LHCN-M2 (cell line): ENCODE measurements at places on chromosomes 7 and 10.

DNA sequence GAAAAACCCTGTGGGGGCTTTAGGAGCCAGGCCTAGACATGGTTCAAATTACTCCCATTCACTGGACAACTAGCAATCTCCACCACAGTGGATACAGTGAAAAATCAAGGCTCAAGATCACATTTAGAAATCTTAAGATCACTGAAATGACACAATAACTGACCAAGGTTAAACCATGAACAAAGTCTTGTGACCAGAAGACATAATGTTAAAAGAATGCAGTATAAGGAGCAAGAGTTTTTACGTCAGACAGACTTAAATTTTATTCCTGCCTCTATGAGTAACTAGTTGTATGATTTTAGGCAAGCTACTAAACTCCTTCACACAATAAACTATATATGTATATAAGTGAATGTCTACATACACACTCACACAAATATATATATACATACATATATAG lies 68.5 kb downstream of the MICU1 start:
- peak; percentile 48 for DNase-seq

- DNase-seq = no peak
Observed at GRCh38 chr7:49635800-49636199, 137.6 kb upstream of the VWC2 start.

DNA sequence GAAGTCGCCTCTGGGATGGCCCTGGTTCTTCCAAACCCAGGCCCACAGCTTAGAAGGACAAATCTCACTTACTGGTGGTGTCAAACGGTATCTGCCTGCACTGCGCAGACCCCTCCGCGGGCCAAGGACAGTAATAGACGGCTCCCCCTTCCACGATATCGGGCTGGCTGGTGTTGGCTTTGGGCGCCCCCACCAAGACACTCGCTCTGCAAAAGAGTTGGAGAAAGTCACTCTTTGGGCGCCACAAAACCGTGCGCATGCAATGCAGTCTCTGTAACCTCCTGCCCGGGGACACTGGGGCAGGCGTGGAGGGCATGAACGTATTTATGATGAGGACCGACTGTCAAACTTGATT lies 1.1 kb downstream of the ITGA8 start:
- DNase-seq = no peak

DNA sequence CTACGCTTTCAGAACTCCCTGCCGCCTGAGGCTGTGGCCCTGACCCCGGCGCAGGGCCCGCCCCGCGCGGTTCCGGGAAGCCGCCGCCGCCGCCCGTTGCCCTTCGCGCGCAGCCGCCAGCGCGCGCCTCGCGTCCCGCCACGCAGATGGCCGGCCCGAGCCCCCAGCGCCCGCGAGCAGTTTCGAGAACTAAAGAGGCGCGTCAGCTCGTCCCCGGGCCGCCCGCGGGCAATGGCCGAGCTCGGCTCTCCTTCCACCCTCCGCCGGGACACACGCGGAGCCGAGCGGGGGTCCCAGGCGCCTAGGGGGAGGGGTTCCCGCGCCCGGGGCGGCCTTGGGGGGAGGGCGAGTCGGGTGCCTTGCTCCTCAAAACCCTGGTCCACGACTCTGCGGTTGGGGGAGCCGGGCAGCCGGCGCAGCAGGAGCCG lies 1.8 kb downstream of the HNRNPF start:
- DNase-seq = peak; percentile 50

- DNase-seq = no peak
Observed at GRCh38 chr7:22442882-22443369, 57.1 kb downstream of the STEAP1B start.

DNA sequence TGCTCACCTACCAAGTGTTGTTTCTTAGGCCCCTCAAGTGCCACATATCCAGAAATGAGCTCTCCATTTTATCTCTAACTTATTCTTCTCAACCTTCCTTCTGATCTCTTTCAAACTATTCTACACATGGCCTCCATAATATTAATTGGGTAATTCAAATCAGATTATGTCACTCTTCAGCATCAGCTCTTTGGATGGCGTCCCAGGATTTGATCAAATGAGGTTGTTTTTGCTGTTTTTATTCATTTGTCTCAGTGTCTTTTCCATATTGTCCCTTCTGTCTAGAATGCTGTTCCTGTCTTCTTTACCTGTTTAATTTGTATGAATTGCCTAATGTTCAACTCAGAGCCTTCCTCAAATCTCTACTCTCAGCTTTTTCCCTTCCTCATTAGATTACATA lies 234.6 kb upstream of the CXCL12 start:
- no peak for DNase-seq

DNA sequence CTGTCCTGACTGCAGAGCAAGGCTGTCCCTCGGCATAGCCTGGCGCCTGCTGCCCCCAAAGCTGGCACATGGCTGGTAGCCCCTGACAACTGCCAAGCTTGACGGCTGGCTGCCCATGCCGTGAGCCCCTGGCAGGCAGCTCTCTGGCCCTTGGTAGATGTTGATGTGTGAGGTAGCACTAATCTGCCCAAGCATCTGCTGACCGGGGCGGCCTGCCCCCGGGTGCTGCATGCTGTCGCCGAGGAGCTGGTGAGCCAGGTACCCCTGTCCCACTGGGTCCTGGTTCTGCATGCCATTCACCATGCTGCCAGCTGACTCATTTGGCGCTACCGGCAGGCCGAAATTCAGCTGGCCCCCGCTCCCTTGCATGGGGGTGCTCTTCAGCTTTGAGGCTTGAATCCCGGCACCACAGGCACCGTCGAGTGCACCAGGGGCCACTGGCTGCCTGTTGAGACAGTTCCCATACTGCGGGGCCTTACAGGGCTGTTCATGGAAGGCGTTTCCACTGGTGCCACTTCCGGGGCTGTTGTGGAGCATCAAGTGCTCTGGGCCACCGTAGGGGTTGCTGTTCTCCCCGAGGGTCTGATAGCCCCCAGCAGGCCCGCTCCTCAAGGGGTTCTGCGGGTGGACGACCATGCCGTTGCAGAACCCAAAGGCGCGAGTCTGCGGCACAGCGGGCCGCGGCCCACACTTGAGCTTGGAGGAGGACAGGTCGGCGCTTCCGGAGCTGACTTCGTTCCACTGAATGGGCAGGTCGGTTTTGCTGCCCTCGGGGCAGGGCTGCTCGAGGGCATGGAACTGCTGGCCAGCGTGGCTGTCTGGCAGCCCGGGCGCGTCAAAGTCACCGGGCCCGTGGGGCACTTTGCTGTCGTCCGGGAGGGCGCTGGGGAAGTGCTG lies 262.2 kb upstream of the INHBA start:
- no peak for DNase-seq

GRCh38 chr7:30475580-30475979 lies 3.0 kb downstream of the NOD1 start:
- DNase-seq = no peak

GRCh38 chr10:111023060-111023459 lies 53.8 kb upstream of the ADRA2A start:
- DNase-seq = no peak

DNA sequence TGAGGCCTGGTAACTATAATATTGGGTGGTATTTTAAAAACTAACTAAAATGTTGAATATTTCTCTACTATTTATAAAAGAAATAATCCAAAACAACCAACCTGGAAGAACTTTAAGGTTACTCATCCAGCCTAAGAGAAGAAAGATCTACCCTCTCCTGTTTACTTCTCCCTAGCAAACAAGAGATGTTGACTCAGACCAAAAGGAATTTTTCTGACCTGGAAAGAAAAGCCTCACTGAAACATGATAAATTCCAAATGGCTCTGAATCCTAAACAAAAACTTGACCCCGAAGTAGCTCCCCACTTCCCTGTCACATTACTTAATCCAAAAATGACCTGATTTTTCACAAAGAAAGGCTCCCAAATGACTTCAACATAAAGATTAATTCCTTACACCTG lies 101.2 kb downstream of the PARD3 start:
- peak; percentile 39 for DNase-seq

DNA sequence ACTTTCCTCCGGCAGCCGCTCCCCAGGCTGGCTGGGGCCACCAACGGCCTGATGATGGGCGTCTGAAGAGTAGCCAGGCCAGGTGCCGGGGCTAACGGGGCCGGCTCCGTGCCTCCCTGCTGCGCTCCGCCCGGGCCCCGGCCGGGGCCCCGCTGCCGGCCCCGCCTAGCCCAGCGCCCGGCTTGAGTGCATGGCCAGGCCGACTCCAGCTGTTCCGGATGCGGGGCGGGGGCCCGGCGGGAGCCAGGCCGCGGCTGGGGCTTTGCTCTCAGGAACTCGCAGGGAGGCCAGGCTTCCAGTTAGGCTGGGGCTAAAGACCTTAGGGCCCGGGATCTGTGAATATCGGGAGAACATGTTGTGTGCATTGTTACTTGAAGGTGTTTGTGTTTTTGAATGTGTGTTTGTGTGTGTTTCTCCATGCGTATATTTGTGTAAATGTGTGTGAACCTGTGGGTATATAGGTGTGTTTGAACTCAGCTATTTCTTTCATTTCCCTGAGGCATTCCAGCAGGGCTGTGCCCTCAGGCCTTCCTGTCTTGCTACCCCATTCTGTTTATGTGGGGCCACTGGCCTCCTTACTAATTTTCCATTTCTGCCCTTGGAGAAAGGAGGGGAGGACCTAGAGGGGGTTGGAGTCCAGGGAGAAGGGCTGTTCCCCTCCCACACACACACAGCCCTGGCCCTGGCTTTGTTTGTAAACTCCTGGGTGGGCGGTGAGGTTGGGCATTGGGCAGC lies 1.1 kb upstream of the LBX1 start:
- DNase-seq = peak; percentile 43

GRCh38 chr10:13338390-13339110 lies 9.5 kb downstream of the SEPHS1 start:
- DNase-seq = no peak

DNA sequence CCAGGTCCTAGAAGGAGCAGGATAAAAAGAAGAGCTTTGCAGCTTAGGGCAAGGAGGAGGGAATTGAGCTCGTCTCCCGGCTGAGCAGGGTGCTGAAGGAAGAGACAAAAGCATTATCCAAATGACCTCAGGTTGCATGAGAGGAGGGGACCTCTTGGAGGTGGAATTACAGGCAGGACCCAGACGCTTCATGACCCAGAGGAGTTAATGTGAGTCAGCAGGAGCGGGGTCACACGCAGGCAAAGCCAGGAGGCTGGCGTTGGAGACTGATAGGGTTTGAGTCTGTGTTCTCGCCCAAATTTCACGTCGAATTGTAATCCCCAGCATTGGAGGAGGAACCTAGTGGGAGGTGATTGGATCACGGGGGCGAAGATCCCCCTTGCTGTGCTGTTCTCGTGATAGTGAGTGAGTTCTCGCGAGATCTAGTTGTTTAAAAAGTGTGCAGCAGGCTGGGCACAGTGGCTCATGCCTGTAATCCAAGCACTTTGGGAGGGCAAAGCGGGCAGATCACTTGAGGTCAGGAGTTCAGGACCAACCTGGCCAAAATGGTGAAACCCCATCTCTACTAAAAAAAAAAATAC lies 63.7 kb upstream of the AUTS2 start:
- DNase-seq = no peak

DNA sequence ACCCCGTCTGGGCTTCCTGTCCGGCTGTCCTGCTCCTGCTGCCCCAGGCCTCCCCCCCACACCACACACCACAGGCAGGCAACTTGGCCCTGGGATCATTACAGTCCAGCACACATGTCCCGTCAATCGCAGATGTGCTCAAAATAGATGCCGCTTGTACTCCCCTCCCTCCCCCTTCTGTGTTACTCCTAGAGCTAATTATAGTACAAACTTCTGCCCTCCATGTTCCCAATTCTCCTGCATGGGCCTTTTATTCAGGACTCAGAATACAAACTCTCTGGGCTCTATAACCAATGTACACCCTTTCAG lies at the start of gene SYNPO2L:
Gene SYNPO2L, minus strand, starts transcription at position 40 of the 309 bp plus-strand sequence. CDS start 107 bp downstream, outside the sequence.
- peak; percentile 95 for DNase-seq

DNA sequence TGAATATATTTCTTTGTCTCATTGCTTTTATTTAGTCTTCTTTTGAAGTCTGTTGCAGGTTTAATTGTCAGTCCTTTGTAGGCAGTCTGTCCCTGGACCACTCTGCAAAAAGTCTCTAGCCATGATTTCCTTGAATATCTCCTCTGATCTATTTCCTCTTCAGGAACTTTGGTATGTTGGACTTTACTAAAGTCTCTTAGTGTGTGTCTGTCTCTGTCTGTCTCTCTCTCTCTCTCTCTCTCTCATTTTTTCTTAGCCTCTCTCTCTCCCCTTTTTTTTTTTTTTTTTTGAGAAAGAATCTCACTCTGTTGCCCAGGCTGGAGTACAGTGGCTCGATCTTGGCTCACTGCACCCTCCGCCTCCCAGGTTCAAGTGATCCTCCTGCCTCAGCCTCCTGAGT lies 57.5 kb downstream of the ADD3 start:
- DNase-seq = no peak

DNA sequence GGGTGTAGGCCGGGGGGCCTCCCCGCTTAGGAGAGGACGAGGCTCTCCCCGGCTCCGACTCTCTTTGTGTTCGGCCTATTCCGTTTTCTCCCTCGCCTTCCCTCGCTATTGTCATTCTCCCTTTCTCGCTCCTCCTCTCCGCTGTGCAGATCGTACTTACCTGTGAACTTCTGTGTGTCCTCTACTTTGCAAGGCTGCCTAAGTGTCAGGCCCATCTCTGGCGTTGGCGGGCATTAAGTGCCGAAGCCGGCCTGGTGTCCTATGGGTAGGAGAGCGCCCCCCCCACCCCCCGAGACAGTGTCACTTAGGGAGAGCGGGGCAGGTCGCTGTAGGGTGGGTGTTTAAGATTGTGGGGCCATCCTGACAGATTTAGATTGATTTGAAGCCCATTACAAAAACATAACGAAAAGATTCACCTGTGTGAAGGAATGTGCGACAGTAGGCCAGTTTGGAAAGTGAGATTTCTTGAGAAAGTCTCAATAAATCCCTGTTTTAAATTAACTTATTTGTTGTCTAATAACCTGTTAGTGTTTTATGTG lies 579 bp downstream of the RBM33 start:
- peak; percentile 42 for DNase-seq

DNA sequence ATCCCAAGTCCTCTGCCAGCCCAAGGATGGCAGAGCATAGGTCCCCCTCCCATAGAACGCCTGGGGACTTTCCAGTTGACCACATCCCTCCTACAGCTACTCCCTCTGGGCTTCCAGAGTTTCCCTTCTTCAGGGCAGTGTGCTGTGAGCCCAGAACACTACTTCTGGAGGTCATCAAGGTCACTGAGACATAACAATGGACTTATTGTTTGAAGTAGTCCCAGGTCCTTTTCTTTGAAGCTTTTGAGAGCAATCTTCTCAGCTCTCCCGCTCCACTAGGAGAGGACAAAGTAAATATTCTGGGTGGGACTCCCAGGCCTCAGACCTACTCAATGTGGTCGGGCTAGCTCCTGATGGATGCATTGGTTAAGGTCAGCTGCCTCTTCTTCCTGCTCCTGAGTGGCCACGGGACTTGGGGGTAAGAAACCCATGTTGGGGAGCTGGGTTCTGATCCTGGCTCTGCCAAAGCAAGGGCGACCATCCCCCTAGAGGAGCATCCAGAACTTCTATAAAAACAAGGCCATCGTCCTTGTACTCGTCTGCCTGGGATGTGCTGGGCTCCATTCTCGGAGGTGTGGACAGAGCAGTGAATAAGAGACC lies 83.5 kb upstream of the DDC start:
- DNase-seq = no peak

- no peak for DNase-seq
Observed at GRCh38 chr7:1954366-1955004, 278.3 kb downstream of the MAD1L1 start.

GRCh38 chr7:46206476-46207060 lies 285.5 kb upstream of the IGFBP3 start:
- no peak for DNase-seq

GRCh38 chr7:117041007-117041406 lies 87.7 kb downstream of the ST7 start:
- peak; percentile 53 for DNase-seq
